ENCODE measurements at places on chromosomes 1 and 21. TPM values are rescaled to one million over a fixed set of nuclear protein-coding genes. Genes with fewer than 3 reads are reported as not detected.

Gene TRABD2B
- 0.17 TPM for polyA plus RNA-seq

Gene NUAK2
- polyA plus RNA-seq: 0.68 TPM

Gene B3GALT2
- polyA plus RNA-seq: not detected

Gene TSPAN2
- polyA plus RNA-seq: not detected

Gene AADACL3
- polyA plus RNA-seq: 0.01 TPM

DNA sequence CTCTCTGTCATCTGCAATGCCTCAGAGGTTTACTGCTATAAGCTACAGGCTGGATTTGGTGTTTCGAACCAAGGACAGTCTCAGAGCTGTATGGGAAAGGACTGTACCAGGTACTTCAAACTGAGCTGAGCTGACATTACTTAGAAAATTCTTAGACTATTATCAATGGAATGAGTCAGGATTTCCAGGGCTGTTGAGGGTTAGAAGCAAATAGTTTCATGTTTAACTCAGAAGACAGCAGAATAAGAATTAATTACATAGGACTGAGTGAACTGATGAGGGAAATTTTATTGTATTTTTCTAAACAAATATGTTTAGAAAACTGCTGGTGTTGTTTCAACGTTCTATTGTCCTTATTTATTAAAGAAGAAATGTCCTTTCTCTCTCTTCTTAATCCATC, 74.3 kb upstream of the CAPZB start:
- peaks cover 30% of the 10 kb centered on the region for H3K27me3 ChIP-seq
- no peak overlapping the region for H3K4me3 ChIP-seq
- H3K36me3 ChIP-seq: no peaks in the 10 kb centered on the region
- H3K4me1 ChIP-seq: peaks cover 15% of the 10 kb centered on the region
- H3K27ac ChIP-seq: no peak overlapping the region

DNA sequence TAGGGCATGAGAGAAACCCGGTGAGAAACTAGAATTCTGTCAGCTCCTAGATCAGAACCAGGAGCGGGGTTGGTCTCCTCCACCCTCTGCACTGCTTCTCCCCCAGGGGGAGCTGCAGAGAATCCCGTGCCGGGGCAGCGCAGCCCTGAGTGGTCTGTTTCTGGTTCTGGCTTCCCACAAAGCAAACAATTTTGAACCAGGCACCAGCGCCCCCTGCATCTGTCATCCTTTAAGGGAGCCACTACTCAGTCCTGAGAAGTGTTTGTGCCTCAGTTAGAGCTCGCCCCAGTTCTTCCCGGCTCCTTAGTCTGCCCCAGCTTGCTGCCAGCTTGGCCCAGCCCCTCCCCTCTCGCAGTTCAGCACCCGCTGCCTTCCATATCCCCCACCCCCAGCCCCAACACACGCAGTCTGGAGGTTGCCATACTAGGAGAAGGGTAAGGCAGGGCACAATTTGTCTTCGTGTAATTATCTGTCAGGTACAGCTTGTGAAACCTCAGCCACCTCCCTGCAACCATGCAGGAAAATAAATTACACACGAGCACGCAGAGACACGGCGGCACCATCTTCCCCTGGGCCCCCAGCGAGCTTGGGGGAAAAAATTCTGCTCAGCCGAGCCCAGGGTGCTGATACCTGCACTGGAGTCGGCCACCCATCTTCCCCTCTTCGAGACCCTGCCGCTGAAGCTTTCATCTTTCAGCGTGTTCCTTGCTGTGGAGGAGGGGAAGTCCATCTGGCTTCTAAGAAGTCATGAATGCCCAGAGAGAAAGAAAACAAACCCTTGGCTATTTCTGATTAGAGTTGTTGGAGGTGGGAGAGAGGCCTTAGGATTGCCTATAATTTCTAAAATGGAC, 62.6 kb upstream of the CD1D start:
- H3K27me3 ChIP-seq: no peaks in the 10 kb centered on the region
- peak; percentile 28 for DNase-seq
- H3K27ac ChIP-seq: no peak overlapping the region
- H3K36me3 ChIP-seq: no peaks in the 10 kb centered on the region

GRCh38 chr1:7611421-7612010, 159.6 kb upstream of the VAMP3 start:
- no peak overlapping the region for H3K27ac ChIP-seq
- peaks cover 2% of the 10 kb centered on the region for H3K27me3 ChIP-seq
- no peak overlapping the region for H3K4me3 ChIP-seq
- H3K36me3 ChIP-seq: no peaks in the 10 kb centered on the region

DNA sequence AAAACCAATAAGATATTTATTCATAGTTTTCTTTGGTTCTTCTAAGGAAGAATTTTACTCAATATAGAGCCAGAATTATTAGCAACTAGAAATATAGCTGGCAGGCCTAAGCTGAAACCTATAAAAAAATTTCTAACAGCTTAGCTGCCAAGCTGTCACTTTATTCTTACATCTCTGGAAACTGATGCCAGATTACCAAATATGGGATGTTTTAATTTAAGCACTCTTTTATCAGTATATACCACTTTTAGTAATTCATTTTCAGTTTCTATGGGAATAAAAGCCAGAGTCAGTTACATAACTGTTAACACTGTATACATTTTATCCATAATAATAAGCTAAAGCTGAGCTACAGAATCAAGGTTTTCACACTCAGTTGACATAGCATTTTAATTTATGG, 68.7 kb upstream of the MPC2 start:
- no peaks in the 10 kb centered on the region for H3K27me3 ChIP-seq
- H3K27ac ChIP-seq: no peak overlapping the region
- no peaks in the 10 kb centered on the region for H3K4me1 ChIP-seq
- no peak for DNase-seq
- no peak overlapping the region for H3K4me3 ChIP-seq
- H3K36me3 ChIP-seq: no peaks in the 10 kb centered on the region

DNA sequence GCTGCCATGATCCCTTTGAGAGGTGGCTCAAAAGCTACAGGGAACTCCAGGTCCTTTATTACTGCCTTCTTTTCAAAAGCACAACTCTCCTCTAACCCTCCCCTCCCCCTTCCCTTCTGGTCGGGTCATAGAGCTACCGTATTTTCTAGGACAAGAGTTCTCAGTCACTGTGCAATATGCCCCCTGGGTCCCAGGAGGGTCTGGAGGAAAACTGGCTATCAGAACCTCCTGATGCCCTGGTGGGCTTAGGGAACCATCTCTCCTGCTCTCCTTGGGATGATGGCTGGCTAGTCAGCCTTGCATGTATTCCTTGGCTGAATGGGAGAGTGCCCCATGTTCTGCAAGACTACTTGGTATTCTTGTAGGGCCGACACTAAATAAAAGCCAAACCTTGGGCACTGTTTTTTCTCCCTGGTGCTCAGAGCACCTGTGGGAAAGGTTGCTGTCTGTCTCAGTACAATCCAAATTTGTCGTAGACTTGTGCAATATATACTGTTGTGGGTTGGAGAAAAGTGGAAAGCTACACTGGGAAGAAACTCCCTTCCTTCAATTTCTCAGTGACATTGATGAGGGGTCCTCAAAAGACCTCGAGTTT, 3.1 kb downstream of the BTG2 start:
- H3K4me3 ChIP-seq: no peak overlapping the region
- H3K36me3 ChIP-seq: no peaks in the 10 kb centered on the region
- no peaks in the 10 kb centered on the region for H3K27me3 ChIP-seq
- H3K27ac ChIP-seq: no peak overlapping the region
- H3K4me1 ChIP-seq: peaks cover 34% of the 10 kb centered on the region
- no peak for DNase-seq

DNA sequence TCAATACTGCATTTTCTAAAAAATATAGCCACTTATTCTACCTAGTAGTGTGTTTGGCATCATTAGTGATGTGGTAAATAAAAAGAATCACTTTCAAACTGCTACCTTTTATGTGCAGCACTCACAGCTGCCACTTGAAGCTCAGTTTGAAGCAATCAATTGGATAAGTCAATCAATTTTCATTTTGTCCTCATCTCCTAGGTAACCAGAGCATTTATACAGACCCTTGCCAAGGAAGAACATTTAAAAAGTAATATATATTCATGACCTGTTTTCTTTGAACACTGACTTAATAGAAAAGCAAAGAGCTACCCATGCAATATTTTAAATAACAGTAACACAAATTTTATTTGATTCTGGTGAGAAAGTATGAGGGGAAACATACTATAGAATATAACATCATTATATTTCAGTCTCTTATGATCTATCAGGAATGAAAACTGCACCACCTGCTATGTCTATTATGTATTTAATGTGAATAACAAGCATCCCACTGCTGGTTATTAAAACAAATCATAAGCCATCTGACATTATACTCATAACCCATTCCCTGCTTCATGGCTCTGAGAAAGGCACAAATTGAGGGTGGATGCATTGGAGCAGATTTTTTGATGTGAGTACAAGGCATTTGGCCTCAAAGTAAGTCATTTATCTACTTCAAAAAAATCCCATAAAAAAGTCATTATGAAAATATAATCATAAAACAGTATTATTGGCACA, 168.4 kb upstream of the C21orf91 start:
- no peak overlapping the region for H3K4me3 ChIP-seq
- DNase-seq: no peak
- H3K27me3 ChIP-seq: no peaks in the 10 kb centered on the region
- H3K36me3 ChIP-seq: no peaks in the 10 kb centered on the region
- H3K27ac ChIP-seq: no peak overlapping the region

GRCh38 chr1:117925981-117926380, 3.4 kb downstream of the GDAP2 start:
- H3K36me3 ChIP-seq: no peaks in the 10 kb centered on the region
- H3K4me3 ChIP-seq: no peak overlapping the region
- no peak for DNase-seq
- peaks cover 23% of the 10 kb centered on the region for H3K4me1 ChIP-seq

DNA sequence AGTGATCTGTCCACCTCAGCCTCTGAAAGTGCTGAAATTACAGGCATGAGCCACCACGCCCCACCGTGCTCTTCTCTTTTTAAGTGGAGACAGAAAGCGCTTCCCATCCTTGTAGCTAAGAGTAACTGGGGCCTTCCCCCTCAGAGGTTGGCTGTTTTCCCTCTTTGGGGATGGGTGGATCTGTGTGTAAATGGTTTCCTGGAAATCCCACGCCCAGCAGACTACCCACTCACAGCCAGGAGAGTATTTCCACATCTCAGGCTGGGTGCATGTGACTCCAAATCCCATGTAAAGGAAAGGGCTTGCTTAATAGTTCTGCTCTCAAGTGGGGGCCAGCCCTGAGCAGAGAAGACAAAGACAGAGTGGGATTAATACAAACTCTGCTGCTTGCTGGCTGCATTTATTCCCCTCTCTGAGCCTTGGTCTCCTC, 19.6 kb upstream of the TCEA3 start:
- H3K4me3 ChIP-seq: no peak overlapping the region
- H3K4me1 ChIP-seq: peaks cover 11% of the 10 kb centered on the region
- no peak for DNase-seq
- peaks cover 9% of the 10 kb centered on the region for H3K36me3 ChIP-seq
- no peaks in the 10 kb centered on the region for H3K27me3 ChIP-seq

DNA sequence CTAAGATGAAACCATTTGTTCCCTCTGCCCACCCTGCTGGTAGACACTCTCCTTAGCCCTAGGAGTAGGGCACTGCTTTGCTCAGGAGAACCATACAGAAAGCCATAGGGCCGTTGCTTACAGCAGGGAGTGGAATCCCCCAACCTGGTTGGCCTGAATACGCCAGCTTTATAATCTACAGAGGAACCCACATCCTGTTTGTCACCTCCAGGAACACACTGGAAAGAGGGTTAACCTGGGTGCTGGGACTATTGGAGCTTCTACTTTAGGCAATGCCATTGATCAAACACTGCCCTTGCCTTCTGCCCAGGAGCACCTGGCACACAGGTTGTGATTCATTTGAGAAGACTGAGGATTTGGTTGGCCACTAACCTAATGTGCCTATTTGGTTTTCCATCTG, 124.8 kb downstream of the TNR start:
- no peaks in the 10 kb centered on the region for H3K27me3 ChIP-seq
- no peaks in the 10 kb centered on the region for H3K4me1 ChIP-seq
- no peaks in the 10 kb centered on the region for H3K36me3 ChIP-seq
- H3K27ac ChIP-seq: no peak overlapping the region

- H3K27me3 ChIP-seq: no peaks in the 10 kb centered on the region
- no peak overlapping the region for H3K4me3 ChIP-seq
- no peaks in the 10 kb centered on the region for H3K36me3 ChIP-seq
- no peak for DNase-seq
Observed at GRCh38 chr1:157040802-157041201, 4.7 kb downstream of the ARHGEF11 start.

DNA sequence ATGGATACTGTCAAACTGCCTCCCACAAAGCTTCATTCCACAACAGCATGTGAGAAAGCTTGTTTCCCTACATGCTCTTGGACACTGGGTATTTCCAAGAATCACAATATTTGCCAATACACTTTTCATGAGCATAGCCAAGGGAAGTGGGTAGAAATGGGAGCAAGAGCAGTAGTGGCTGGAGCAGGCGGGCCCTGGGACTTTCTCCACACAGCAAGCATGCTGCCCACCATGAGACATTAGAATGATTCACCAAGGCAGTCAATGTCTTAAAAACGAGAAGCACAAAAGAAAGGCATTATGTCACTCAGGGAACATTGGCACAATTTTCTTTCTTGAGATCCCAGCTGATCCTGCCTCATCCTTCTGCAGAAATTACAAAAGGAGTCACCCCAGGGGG, 371.6 kb upstream of the RUNX1 start:
- H3K27ac ChIP-seq: no peak overlapping the region
- H3K4me1 ChIP-seq: no peaks in the 10 kb centered on the region
- no peak overlapping the region for H3K4me3 ChIP-seq
- H3K36me3 ChIP-seq: no peaks in the 10 kb centered on the region
- no peaks in the 10 kb centered on the region for H3K27me3 ChIP-seq

DNA sequence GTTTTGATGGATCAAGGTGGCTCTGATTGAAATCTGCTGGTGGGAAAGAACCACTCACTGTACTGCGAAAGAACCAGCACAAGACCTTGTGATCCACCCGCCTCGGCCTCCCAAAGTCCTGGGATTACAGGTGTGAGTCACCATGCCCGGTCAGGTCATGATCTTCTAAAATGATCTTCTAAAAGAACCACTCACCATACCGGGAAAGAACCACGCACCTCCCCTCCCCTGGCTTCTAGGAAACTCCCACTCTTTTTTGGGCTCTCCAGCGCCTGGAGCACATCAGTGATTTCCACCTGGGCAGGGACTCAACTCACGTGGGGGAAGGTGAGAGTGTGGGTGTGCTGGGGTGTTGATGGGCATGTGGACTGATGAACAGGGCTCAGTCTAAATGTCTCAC, 7.9 kb upstream of the RAB7B start:
- H3K4me3 ChIP-seq: no peak overlapping the region
- no peak for DNase-seq
- H3K27ac ChIP-seq: no peak overlapping the region
- peaks cover 8% of the 10 kb centered on the region for H3K27me3 ChIP-seq
- H3K36me3 ChIP-seq: no peaks in the 10 kb centered on the region

DNA sequence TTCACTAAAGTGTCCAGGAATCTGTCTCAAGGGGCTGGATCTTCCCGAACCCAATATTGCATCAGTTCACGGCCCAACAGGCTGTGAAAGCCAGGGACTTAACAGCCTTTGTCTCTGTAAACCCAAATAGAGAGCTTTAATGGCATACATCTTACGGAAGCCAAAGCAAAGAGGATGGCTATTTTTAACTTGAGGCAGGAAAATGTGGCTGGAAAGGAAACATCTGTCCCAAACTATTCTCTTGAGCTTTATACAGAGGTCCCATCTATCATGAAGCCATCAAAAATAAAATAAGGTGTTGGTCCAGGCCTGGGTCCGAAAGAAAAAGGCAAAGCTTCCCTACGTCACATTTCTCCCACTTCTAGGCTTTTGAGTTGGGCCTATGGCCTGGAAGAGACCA, 7.7 kb upstream of the CD34 start:
- H3K36me3 ChIP-seq: no peaks in the 10 kb centered on the region
- no peak for DNase-seq
- peaks cover 1% of the 10 kb centered on the region for H3K27me3 ChIP-seq
- H3K4me1 ChIP-seq: no peaks in the 10 kb centered on the region
